A549 treated with AZD2906 at 1 μM for 4 hours (cell line): ENCODE measurements at places on chromosomes 5 and 9. TPM values are rescaled to one million over a fixed set of nuclear protein-coding genes. Genes with fewer than 3 reads are reported as not detected.

PGM5 gene
- not detected in 5 replicates for total RNA-seq

MLANA gene
- total RNA-seq: not detected in 5 replicates

SPRY4 gene
- 8.2 to 11.4 TPM (median 10.2 TPM) in 5 replicates for total RNA-seq

WDR70 gene
- total RNA-seq: 9.1 to 10.9 TPM (median 9.5 TPM) in 5 replicates
